ENCODE measurements at places on chromosomes 16 and 17.

GRCh38 chr17:69350911-69351310, 24.0 kb upstream of the ABCA5 start:
- DNase-seq: no peak

GRCh38 chr16:22206842-22207714, 1.0 kb downstream of the EEF2K start:
- DNase-seq: peak; percentile 93

GRCh38 chr16:28179354-28179753, 32.4 kb downstream of the XPO6 start:
- no peak for DNase-seq

- no peak for DNase-seq
Measured at GRCh38 chr16:24255456-24256371, at the start of gene CACNG3. Gene CACNG3 (plus strand): TSS chr16:24256335. CDS start chr16:24256755, 420 bp downstream.

DNA sequence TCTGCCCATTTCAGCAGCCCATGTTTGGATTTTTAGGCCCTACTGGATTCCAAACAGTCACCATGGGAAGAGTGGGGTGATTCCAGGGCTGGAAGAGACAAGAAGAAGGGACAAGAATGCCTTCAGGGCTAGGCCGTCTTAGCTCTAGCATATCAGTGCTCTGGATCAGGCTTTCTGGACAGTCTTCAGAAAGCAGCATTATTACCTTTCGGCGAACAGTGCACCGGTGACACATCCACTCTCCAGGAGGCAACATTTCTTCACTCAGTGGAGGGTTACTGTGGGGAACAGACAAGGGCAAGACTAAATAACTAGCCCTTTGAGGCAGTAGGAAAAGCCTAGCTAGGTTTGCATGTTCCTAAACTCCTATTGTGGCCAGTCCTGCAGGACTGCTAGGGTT, 23.9 kb upstream of the DHRS13 start:
- no peak for DNase-seq

DNA sequence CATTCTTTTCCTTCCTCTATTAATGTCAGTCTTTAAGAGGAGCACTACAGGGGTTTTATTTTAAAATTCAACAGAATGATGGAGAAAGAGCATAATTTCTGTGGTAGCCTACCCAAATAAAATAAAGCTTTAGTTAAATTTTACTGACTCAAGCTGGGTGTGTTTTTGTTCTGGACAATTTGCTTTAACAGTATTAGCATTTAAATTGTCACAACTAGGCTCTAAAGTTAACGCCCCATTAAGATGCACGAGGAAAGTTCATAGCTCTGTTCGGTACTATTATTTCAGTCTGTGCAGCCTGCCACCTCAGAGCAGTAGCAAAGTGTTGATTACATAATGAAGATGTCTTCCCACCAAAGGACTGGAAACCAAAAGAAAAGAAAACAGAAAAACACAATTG, 52.0 kb downstream of the CDK12 start:
- DNase-seq: no peak

GRCh38 chr16:48451323-48451722, 66.1 kb upstream of the SIAH1 start:
- DNase-seq: no peak

DNA sequence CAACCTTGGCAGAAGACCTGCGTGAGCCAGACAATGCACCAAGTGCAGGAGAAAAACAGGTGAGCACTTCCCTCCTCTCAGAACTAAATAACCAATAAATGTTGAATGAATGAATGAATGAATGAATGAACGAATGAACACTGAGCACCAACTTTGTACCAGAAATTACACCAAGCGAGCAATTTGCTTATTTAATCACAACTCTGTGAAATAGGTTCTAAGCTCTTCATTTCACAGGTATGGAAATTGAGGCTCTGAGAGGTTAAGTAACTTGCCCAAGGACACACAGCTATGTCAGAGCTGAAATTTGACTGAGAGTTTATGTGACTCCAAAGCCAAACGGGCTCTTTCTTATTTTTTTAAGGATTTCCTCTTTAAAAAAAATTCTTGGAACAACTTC, 38.0 kb downstream of the TMEM132E start:
- no peak for DNase-seq

GRCh38 chr17:44397479-44398440, 8.3 kb upstream of the ITGA2B start:
- DNase-seq: no peak

DNA sequence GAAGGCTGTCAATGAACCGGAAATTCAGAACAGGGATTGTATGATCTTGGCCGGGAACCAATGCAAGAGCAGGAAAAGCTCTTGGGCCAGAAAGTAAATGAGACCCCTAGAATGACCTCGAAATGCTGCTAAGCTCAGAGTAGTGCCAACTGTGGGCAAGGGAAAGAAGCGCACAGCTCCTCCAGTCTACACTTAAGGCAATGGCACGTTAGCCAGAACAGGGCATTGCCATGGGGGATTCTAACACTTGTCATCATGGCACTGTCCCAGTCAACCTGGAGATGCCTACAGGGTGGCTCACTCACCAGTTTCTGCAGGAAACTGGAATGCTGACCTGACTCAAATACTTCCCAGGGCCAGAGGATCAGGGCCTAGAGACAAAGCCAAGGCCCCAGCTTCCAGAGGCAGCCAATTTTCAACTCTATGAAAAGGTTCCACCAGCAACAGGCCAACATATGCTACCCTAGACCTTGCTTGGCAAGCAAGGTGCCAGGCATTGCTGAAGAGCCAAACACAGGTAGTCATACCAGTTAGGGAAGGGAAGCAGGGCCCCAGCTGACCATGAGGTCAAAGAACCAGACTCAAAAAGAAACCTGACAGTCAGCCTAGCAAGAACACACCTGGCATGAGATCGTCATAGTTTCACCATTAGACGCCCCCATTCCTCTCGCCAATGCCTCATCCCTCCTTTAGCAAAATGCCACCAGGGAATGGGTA, 34.9 kb downstream of the ARHGAP17 start:
- DNase-seq: no peak

DNA sequence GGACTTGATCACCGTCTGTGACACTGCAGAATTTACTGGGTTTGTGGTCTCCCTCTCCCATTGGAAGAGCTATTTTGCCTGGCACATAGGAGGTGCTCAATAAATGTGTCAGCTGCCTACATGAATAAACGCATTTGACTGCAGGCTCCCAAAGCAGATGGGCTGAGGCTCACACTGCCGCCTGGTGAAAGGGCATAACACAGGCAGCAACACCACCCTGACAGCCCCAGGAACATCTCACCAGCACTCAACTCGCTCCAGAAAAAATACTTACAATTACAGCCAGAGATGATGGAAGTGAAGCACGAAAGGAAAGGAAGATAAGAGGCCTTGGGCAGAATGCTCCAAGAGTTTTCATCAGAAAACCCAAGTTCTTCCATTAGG, 73.9 kb downstream of the RPH3AL start:
- DNase-seq: peak; percentile 21

DNA sequence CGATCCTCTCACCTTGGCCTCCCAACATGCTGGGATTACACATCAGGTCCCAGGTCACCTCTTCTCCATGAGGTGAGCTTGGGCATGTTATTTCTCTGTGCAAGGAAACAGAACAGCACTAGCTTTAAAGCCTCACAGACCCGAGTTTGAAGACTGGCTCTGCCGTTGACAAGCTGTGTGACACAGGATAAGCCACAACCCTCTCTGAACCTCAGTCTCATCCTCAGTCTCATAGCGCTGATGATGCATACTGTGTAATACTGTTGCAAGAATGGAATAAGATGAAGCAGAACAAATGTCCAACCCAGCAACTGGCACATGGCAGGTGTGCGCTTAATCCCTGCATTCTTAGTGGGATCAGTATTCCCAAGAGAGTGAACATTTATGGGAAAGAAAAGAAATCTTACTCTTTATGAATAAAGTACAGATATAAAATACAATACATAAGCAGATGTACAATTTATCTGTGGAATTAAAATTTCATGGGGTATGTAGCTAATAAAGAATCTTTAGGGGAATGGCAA, 43.5 kb downstream of the ABAT start:
- DNase-seq: no peak

GRCh38 chr17:40076591-40076990, 13.8 kb downstream of the THRA start:
- no peak for DNase-seq

GRCh38 chr17:68861602-68862001, 93.6 kb downstream of the ABCA8 start:
- no peak for DNase-seq

DNA sequence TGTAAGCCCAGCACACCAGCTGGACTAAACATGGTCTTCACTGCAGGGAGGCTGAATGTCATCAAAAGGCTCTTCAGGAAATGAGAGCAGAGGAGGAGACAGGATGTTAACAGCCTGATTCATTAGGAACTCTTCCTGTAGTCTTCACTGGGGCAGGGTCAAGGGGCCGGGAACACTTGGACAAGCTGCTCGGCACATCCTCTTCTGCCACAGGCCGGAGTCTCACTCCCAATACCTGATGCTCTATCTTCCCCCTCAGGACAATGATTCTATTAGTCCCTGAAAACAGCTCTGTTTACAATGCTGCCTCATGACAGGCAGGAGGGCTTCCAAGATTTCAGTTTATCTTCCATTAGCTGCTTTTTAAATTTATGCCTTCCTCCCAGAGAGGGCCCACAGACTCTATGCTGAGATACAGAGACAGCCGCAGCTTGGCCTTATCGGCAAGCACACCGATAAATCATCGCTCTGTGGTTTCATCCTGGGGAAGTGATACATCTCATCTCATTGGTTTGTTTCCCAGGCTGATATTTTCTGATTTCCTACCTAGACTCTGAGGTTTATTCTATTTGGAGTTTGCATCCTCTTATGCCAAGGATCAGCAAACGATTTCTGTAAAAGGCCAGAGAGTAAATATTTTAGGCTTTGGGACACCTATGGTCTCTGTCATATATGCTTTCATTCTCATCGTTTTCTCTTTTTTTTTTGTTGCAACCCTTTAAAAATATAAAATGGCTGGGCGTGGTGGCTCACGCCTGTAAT, 214.0 kb upstream of the ASIC2 start:
- DNase-seq: no peak

DNA sequence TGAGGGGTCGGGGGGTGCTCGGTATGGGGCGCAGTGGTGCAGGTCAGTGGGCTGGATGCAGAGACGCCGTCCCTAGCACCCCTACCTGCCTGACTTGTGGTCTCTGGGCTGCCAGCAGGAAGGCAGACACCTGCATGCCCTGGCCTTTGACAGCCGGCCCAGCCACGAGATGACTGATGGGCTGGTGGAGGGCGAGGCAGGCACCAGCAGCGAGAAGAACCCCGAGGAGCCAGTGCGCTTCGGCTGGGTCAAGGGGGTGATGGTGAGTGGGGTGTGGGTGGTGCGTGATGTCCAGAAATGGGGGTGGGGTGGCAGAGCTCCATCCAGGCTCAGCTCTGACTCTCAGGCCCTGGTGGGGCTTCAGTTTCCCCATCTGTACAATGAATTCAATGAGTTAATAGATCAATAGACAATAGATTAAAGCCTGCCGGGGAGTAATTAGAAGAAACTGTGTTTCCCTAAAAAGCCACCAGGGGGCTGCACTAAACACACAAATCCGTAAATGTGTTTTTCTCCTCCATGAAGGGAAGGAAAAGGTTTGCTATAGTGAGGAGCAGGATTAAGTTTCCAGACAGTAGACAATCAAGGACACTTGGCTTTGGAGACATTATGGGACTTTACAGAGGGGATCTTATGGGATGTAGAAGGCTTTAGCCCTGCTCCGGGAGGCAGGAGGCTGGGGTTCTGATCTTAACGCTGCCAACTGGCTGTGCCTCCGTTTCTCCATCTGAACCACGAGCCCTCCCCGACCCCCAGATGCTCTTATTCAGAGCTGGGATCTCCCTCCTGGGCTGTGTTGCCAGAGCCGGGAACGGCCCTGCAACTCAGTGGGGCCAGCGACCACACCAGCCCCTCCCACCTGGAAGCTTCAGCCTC, 2.2 kb downstream of the SLC12A3 start:
- DNase-seq: no peak

DNA sequence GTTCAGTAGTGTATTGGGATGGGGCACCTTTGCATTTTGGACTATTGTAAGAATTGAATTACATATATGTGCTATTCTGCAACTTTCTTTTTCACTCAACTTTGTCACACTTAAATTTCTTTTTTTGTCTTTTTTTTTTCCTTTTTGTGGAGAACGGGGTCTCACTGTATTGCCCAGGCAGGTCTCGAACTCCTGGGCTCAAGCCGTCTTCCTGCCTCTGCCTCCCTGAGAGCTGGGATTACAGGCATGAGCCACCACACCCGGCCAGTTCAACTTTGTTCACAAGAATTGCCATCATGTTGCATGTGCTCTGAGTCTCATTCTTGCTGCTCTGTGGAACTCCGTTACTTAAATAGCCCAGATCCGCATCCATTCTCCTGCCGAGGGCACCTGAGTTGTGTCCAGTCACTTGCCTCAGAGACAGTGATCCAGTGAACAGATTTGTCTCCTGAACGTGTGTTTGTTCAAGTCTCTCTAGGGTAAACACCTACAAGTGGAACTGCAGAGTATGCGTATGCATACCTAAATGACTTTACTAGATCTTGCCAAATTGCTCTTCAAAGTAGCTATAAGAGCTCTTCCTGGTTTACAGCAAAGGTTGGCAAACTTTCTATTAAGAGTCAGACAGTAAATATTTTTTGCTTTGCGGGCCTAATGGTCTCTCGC, 3.4 kb upstream of the SLC38A10 start:
- DNase-seq: no peak

GRCh38 chr16:80791411-80791810, 13.0 kb downstream of the CDYL2 start:
- DNase-seq: no peak

DNA sequence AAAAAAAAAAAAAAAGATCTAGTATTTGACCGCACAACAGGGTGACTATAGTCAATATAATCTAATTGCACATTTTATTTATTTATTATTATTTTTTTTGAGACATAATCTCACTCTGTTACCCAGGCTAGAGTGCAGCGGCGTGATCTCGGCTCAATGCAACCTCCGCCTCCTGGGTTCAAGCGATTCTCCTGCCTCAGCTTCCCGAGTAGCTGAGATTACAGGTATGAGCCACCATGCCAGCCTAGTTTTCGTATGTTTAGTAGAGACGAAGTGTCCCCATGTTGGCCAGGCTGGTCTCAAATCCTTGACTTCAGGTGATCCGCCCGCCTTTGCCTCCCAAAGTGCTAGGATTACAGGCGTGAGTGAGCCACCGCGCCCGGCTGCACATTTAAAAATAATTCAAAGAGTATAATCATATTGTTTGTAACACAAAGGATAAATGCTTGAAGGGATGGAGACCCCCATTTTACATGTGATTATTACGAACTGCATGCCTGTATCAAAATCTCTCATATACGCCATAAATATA, 794 bp downstream of the ANKS3 start:
- no peak for DNase-seq

GRCh38 chr17:8002721-8003593, 542 bp downstream of the GUCY2D start:
- no peak for DNase-seq

GRCh38 chr16:88429387-88430184, 23.5 kb upstream of the ZFPM1 start:
- DNase-seq: no peak

- DNase-seq: no peak
Measured at GRCh38 chr17:49557312-49558024, 18.2 kb upstream of the NXPH3 start.

DNA sequence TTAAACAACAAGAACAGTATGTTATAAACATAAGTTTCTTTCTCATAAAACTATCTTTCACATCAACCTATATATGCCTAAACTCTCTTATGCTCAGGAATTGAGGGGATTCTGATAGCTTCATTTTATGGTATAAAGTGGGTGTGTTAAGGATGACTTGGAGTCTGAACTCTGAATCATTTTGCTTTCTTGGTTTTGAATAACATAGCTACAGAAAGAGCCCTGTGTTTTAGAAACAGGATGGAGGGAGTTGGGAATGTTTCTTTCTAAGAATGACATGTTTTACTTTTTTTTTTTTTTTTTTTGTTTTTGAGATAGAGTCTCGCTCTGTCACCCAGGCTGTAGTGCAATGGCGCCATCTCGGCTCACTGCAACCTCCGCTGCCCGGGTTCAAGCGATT, 50.1 kb downstream of the RHOT1 start:
- no peak for DNase-seq
